ENCODE measurements at places on chromosomes 5 and 9.

GRCh38 chr9:113520109-113520642 is 56.6 kb downstream of the RGS3 start:
- DNase-seq: no peak

DNA sequence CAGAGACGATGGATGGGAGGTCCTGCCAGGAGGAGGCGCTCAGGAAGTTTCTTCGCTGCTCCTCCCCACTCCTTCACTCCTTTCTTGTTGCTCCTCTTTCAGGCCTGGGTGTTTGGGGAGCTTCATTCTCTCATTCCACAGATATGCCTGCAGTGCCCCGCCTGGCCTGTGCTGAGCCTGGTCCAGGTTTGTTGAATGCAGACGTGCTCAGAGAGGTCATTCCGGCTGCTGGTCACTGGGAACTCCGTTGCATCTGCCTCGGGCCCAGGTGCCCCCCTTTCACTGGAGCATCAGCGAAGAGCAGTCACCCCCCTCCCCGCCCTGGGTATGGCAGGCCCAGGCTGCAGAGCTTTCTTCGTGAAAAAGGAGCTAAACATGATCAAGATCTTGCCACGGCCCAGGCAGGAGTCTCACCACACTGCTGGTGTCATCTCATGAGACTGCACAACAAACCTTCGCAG is 15.5 kb downstream of the SURF6 start:
- no peak for DNase-seq

DNA sequence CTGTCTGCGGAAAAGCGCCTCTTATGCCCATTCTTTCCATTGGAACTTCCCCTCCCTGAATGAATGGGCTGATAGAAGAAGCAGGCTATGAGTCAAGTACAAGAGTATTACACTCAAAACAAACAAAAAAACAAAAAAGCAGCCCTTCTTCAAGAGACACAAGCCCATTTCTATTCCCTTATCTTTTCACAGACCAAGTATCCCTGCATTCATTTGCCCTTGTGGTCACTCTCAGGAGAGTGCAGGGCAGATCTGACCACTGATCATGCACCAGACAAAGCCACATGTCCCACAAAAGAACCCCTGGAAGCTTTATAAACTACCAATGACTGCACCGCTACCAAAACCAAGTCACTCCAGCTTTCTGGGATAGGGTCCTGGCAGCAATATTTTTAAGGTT is 262.5 kb upstream of the TAS2R1 start:
- no peak for DNase-seq

GRCh38 chr5:139549162-139549894 is 11.8 kb upstream of the UBE2D2 start:
- no peak for DNase-seq

DNA sequence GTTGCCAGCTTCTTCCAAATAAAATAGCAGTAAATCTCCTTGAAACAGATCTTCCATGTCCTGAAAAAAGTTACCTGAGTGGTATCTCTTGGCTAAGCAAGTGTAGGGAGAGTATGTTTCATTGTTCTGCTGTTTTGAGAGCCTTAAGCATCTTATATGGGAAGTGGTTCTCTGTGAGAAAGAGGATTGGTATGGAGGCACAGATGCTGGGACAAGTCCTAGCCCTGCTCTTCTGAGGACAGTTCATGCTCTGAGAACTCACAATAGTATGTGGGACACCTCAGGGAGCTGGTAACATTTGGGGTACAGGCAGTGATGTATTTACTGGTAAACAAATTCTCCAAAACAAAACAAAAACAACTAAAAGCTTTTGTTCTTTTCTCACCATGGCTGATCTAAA is 2.0 kb downstream of the PPP3R2 start:
- DNase-seq: no peak

DNA sequence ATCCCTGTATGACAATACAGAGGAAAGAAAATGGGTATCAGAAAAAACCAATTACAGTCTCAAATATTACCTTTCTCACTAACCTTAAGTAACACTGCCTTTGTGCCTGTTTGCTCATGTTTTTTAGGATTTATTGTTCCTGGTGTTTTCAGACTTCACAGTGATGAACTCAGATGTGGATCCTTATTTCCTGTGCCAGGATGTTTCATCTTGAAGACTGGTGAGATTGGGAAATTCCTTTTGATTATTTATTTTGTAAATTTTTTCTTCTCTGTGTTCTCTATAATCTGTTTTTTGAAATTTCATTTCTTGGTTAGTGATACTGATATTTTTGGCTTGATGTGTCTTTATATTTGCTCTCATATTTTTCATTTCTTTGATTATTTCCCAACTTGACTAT is 142.4 kb upstream of the GRIN3A start:
- no peak for DNase-seq

DNA sequence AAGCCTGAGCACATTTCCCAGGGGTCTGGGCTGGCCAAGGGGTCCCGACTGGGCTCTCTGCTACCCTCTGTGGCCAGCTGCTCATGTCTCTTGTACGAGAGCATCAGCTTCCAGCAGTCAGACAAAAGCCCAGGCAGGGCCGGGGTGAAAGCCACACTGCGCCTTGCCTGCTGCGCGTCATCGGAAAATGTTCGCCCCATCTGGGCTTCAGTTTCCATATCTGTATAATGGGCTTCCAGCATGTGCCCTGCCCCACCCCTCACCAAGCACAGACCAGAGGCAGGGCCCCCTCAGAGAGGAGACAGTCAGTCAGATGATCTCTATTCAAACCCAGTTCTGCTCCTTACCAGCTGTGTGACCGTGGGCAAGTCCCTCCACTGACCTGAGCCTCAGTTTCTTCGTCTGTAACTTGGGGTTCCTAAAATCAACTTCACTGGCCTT is 8.0 kb upstream of the GRHPR start:
- DNase-seq: no peak

- no peak for DNase-seq
These were observed 26.4 kb upstream of the TMEM171 start for GRCh38 chr5:73093943-73094342.

- no peak for DNase-seq
These were observed 373.3 kb upstream of the KLF4 start for GRCh38 chr9:107862881-107863280.

GRCh38 chr9:127570533-127571111 is 41.5 kb upstream of the STXBP1 start:
- no peak for DNase-seq

DNA sequence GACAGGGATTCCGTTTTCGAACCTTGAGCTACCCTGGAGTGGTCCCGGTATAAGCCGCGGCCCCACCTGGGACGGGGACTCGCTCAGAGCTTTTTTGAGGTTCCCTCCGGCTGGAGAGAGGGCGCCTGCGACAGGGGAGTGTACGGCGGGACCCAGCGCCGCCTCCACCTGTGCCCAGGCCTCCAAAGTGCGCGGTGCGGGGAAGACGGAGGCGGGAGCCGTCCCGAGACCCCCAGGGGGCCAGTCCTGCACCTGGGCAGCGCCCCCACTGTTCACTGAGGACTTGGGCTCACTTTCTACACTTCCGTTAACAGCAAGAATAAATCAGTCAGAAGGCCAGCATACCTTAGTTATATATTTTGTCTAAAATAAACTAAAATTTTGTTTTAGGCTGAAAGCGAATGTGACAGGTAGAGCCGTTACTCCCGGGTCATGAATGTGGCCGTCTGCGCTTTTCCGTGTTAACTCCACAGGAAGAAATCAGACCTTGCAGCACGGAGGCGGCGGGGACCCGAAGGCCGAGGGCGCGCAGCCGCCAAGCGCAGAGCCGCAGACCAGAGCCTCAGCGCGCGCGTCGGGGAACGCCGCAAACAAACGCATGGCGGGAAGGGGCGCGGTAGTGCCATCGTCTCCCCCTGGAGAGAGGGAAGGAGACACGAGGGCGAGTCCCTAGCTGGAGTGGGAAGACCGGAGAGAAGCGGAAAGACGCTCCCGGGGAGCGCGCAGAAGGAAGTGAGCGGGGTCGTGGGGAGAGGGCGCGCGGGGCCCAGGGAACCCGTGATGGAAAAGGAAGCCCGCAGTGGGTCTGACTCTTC is 14.1 kb downstream of the TRIM7 start:
- no peak for DNase-seq

GRCh38 chr5:115542086-115542485 is 2.5 kb downstream of the FEM1C start:
- DNase-seq: no peak

- no peak for DNase-seq
These were observed 52.5 kb downstream of the UIMC1 start for GRCh38 chr5:176954050-176954449.

DNA sequence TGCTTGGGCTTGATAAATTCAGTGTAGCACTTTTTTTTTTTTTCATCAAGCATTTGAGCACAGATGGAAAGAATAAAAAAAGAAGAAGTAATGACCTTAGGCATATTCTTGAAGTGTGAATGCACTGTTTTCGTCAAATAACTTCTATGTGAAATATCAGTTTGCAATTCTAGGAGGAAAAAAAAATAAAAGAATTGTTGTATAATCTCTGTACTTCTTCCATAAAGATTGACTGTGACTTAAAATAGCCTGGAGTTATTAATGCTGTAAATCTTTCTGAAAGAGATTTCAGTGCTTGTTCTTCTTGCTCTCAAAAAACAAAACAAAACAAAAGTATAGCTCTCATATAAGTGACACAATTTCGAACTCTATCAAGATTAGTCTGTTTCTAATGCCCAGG is 536.9 kb upstream of the ZNF608 start:
- DNase-seq: no peak

GRCh38 chr9:91903126-91903911 is 46.7 kb downstream of the ROR2 start:
- DNase-seq: no peak

- no peak for DNase-seq
These were observed 27.7 kb downstream of the COL27A1 start for GRCh38 chr9:114183006-114183405.

- no peak for DNase-seq
These were observed 159.5 kb downstream of the AOPEP start for GRCh38 chr9:94885854-94886447.

DNA sequence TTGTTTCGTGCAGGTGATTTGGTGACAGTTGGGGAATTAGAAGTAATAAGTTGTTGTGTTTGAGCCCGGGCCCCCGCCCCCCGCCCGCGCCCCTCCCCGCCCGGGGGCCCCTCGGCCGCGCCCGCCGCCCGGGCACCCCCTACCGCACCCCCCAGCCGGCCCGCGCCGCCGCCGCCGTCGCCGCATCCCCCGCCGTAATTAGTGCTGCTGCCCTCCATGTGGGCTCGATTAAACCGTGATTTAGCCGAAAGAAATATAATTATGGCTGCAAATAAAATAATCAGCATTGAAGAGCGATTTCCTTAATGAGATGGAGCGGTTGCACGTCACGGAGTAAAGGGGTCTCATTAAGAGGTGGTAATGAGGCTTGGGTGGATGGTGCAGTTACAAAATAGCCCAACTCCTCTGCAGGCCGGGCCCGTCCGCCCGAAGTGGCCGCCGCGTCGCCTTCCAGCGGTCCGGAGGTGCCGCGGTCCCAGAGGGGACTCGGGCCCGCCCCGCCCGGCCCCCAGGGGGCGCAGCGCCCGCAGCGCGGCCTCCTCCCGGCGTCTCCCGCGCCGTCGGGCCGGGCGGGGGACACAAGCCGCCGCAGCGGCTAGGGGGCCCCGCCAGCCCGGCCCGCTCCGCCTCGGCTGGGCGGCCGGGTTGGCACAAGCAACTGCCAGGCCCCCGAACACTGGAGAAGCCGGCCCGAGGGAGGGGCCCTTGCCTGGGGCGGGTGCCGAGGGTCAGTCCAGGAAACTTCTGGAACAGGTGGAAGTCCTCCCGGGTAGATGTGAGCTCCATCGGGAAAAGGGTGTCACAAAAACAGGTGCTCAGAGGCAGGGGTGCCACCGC is 6.9 kb upstream of the OTP start:
- DNase-seq: no peak

GRCh38 chr5:151295791-151296477 is 7.6 kb downstream of the SLC36A3 start:
- DNase-seq: no peak

DNA sequence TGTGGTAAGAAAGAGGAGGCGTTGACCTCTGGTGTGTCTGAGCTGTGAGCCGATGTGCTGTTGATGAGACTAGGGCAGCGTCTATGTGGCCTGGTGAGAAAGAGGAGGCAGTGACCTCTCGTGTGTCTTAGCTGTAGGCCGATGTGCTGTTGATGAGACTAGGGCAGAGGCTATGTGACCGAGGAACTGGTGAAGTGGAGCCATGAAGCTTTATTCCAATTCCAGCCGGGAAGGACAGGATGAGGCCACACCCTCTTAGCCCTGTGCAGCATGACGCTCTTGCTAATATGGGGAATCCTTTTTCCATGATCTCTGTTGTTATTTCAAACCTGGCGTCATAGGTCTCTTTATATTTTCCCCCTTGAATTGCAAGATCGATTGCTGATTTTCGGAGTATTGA is 172.4 kb downstream of the GOLPH3 start:
- DNase-seq: no peak

GRCh38 chr5:88769165-88769564 is 113.8 kb downstream of the MEF2C start:
- DNase-seq: no peak

GRCh38 chr5:161230221-161230620 is 316.3 kb downstream of the GABRB2 start:
- no peak for DNase-seq

GRCh38 chr5:58085800-58086199 is 374.1 kb downstream of the PLK2 start:
- DNase-seq: no peak
